Astrocyte (in vitro differentiated cells and primary cell): ENCODE measurements at places on chromosomes 1 and 21. TPM values are rescaled to one million over a fixed set of nuclear protein-coding genes. Genes with fewer than 3 reads are reported as not detected.

The CFHR2 gene
- total RNA-seq = not detected in 2 replicates

The THAP3 gene
- 15.1 and 16.5 TPM in 2 replicates for total RNA-seq

The GSTM5 gene
- not detected in 2 replicates for total RNA-seq

- no peaks in the 10 kb centered on the region for H3K36me3 ChIP-seq
- no peaks in the 10 kb centered on the region for H3K27me3 ChIP-seq
- no peaks in the 10 kb centered on the region for H3K4me1 ChIP-seq
Observed at GRCh38 chr1:49181033-49181432, 404.3 kb upstream of the BEND5 start.

DNA sequence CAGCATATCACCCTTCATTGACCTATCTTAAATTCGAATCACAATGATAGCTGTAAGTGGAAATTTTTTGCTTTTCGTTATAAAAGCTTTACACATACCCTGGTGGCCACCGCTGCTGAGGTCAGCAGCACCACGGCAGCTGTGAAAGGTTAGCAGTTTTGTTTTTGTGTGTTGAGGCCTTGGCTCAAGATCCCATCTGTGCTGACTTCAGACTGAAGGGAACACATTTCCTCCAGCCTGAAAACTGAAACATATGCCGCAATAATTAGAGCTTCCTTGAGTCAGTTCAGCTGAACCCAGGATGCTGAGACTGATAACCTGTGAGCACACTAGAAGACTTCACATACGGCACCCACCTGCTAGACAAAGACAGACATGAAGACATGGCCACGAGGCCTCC, 103.0 kb downstream of the SMYD3 start:
- H3K27ac ChIP-seq = no peak overlapping the region
- no peaks in the 10 kb centered on the region for H3K27me3 ChIP-seq
- no peak overlapping the region for H3K4me3 ChIP-seq
- DNase-seq = no peak

- no peak overlapping the region for H3K4me3 ChIP-seq
- DNase-seq = no peak
- H3K27ac ChIP-seq = no peak overlapping the region
- H3K27me3 ChIP-seq = no peaks in the 10 kb centered on the region
- no peaks in the 10 kb centered on the region for H3K36me3 ChIP-seq
Observed at GRCh38 chr21:46021978-46022544, 40.5 kb downstream of the COL6A1 start.

The GJC2 gene
- total RNA-seq = 1.1 and 1.4 TPM in 2 replicates

The RHEX gene
- not detected in 2 replicates for total RNA-seq

The TMPRSS3 gene
- not detected in 2 replicates for total RNA-seq

- H3K4me3 ChIP-seq = peak overlapping the region; percentile 92
- no peak overlapping the region for H3K27ac ChIP-seq
- peaks cover 20% of the 10 kb centered on the region for H3K4me1 ChIP-seq
Observed at GRCh38 chr1:231418101-231418740, 3.9 kb downstream of the EGLN1 start.

DNA sequence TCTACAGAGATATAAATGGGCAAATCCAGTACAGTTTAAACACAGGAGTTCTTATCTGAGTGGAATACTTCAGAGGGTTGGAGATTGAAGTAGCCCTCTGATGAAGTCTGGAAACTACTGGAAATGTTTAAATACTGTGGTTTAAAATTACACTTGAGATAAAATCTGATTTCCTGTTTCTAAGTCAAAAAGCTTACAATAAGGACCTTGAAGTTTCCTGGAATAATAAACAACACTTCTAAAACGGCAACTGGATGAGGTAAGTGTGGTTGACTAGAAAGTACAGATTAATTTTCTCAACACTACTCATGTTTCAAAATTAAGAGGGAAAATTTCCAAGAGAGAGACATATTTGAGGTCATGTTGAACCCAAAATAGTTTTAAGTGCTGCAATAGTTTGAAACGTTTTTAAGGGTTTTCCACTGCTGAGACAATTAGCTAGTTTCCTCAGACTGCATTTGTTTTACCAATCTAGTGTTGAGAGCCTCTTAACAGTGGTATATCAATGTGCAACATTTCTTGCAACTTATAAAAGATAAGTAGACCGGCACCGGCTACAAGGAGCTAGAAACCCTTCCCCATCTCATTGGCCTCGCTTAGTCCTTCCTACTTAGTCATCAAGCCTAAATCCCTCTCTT, 27.4 kb downstream of the KCNA3 start:
- no peak overlapping the region for H3K4me3 ChIP-seq
- H3K27me3 ChIP-seq = no peaks in the 10 kb centered on the region
- DNase-seq = peak; percentile 30
- peaks cover 3% of the 10 kb centered on the region for H3K4me1 ChIP-seq

- H3K4me1 ChIP-seq = no peaks in the 10 kb centered on the region
- no peaks in the 10 kb centered on the region for H3K27me3 ChIP-seq
- H3K36me3 ChIP-seq = peaks cover 24% of the 10 kb centered on the region
- DNase-seq = no peak
- H3K4me3 ChIP-seq = no peak overlapping the region
Observed at GRCh38 chr1:16442941-16443340, 2.4 kb downstream of the NECAP2 start.

DNA sequence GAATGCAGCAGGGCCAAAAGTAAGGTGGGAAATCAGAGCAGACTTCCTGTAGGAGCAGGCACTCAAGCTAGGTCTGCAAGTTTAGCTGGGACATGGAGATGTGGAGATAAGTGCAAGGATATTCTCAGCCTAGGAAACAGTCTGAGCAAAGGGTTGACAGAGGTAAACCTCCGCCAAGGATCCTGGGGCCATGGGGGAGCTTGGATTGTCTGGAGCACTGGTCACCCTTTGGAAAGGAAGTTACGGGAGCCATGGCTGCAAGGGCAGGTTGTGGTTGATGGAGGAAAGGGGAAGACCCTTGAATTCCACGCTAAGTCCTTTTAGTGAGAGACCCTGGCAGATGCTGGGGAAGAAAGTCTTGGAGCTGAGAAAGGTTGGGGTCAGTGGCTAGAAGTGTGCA, 150.9 kb downstream of the PTPRU start:
- DNase-seq = no peak
- H3K27ac ChIP-seq = no peak overlapping the region
- peaks cover 14% of the 10 kb centered on the region for H3K4me1 ChIP-seq
- H3K36me3 ChIP-seq = no peaks in the 10 kb centered on the region
- H3K27me3 ChIP-seq = peaks cover 3% of the 10 kb centered on the region

DNA sequence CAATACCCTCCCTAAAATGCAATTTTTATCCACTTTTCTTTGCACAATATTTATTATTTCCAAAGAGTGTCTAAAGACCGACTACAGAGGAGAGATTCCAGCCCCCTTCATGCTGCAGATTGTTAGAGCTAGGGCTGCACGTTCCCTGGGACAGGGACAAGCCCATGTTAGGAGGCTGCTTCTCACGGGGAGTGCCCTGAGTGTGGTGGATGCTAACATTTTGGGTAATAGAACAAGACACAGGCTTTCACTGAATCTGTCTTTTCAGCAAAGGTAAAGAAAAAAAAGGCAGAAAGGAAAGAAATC, 125.4 kb downstream of the RIPK4 start:
- no peaks in the 10 kb centered on the region for H3K27me3 ChIP-seq
- H3K27ac ChIP-seq = peak overlapping the region; percentile 97
- no peak for DNase-seq

GRCh38 chr1:221761354-221762002, 19.6 kb upstream of the DUSP10 start:
- DNase-seq = no peak
- H3K36me3 ChIP-seq = no peaks in the 10 kb centered on the region
- no peaks in the 10 kb centered on the region for H3K27me3 ChIP-seq
- H3K27ac ChIP-seq = no peak overlapping the region
- H3K4me1 ChIP-seq = peaks cover 9% of the 10 kb centered on the region

The ATP1A4 gene
- not detected in 2 replicates for total RNA-seq

DNA sequence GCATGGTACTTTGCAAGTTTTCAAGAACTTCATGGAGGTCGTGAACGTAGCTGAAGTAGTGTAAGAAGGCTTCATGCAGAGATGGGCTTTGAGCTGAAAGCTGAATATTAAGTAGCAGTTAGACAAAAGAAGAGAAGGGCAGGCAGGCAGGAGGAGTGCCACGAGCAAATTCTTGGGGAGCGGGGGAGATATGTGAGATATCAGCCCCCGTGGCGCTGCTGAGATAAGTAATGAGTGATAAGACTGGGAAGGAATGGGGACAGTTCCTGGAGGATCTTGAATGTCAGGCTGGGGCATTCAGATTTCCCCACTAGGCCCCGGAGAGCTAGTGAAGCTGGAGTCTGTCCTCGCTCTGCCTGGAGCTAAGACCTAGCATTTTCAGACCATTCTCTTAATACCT, 27.9 kb upstream of the KIRREL1 start:
- H3K36me3 ChIP-seq = no peaks in the 10 kb centered on the region
- no peak overlapping the region for H3K4me3 ChIP-seq
- H3K27ac ChIP-seq = peak overlapping the region; percentile 11

The KLHDC8A gene
- total RNA-seq = 0.39 and 0.50 TPM in 2 replicates

GRCh38 chr1:18325136-18325535, 155.6 kb upstream of the KLHDC7A start:
- no peaks in the 10 kb centered on the region for H3K36me3 ChIP-seq
- no peaks in the 10 kb centered on the region for H3K4me1 ChIP-seq
- DNase-seq = no peak
- no peaks in the 10 kb centered on the region for H3K27me3 ChIP-seq

- no peak overlapping the region for H3K27ac ChIP-seq
- no peaks in the 10 kb centered on the region for H3K27me3 ChIP-seq
- peak; percentile 10 for DNase-seq
- no peaks in the 10 kb centered on the region for H3K36me3 ChIP-seq
- no peak overlapping the region for H3K4me3 ChIP-seq
- H3K4me1 ChIP-seq = no peaks in the 10 kb centered on the region
Observed at GRCh38 chr1:169601096-169601881, 15.0 kb upstream of the F5 start.

DNA sequence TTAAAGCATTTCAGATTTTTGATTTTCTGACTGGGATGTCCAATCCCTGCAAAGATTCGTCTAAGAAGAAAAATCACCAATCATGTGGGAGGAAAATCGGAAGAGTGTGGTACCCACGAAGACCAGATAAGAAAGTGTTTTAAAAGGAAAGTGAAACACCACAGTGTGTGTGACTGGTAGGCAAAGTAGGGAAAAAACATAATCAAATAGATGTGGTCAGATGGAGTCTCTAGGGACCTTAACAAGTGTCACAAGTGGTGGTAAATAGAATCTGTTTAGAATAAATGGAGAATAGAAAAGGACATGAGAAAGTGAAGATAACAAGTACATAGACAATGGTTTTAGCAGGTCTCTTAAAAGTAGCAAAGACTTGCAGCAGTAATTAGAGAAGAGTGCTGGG, 154.6 kb downstream of the SLC30A10 start:
- DNase-seq = no peak
- H3K36me3 ChIP-seq = no peaks in the 10 kb centered on the region
- peaks cover 10% of the 10 kb centered on the region for H3K4me1 ChIP-seq
- H3K4me3 ChIP-seq = no peak overlapping the region
- H3K27me3 ChIP-seq = no peaks in the 10 kb centered on the region

GRCh38 chr1:33410091-33410701, 20.7 kb downstream of the PHC2 start:
- H3K4me3 ChIP-seq = peak overlapping the region; percentile 2
- H3K27me3 ChIP-seq = no peaks in the 10 kb centered on the region
- H3K27ac ChIP-seq = peak overlapping the region; percentile 79
